ENCODE measurements at places on chromosomes 12 and 14.

DNA sequence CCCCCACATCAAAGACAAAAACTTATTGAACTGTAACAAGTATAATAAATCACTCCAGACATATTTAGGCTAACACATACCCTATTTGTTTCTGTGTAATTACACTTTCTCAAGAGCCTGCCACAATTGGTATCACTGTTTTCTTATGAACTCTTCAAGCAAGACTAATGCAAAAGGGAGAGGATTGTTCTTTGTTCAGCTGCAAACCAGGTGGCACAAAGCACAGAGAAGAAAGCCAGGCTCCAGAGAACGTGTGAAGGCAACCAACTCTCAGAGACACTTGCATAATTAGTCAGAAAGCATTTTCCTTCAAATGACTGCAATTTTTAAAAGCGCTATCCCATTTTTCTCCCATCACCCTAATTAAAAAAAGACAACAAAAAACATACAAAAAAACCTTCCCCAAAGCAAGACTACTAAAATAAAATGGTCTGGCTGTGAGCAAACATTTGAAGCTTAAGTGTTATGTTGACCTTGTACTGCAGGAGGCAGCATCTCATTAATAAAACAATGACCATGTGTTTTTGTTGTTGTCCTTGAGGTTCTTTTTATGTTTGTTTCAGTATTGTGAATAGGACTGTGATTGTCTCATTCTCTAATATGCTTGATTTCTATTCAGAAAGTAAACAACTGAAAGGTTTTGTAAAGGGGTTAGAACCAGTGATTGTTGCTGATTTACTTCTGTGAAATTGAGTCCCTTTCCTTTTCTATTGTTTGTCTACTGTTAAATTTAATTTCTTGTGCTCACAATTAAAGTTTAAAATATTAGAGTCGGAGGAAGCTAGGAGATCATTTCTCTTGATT is 452.7 kb upstream of the PDE3A start:
- no peak for DNase-seq

DNA sequence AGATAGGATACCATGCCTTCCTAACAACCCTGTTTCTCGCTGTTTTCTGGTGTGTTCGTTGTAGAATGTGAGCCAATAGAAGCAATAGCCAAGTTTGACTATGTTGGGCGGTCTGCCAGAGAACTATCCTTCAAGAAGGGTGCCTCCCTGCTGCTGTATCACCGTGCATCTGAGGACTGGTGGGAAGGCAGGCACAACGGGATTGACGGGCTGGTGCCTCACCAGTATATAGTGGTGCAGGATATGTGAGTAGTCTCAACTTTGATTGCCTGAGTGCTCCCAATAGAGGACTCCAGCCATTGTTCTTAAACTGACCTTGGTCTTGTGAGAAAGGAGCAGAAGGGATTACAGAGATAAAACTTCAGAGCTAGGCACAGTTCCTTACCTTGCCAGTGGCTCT is 96.2 kb downstream of the KICS2 start:
- DNase-seq, result no peak

- no peak for DNase-seq
Measured at GRCh38 chr12:111353026-111353425, 15.9 kb downstream of the PHETA1 start.

- no peak for DNase-seq
Measured at GRCh38 chr12:58097741-58098140, 156.4 kb downstream of the ATP23 start.

- DNase-seq, result no peak
Measured at GRCh38 chr12:67431411-67432020, 162.4 kb downstream of the CAND1 start.

DNA sequence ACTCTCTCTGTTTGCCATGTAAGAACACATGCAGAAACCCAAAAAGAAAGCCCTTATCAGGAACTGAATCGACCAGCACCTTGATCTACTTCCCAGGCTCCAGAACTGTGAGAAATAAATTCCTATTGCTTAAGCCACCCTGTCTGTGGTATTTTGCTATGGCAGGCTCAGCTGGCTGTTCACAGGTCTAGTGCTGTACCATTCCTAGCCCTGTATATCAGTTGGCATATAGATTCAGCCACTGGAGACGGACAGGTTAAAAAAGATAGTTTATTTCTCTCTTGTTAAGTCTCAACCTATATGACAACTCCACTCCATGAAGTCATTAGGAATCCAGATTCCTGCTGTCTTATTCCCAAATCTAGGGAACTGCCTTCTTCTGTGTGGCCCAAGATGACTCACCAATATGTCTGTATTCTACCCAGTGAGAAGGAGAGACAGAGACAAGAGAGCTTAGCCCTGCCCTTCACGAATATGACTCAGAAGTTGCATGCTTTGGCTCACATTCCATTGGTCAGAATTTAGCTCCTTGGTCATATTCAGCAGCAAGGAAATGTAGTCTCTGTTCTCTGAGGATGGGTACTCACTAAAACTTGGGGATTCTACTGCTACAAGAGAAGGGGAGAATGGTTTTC is 57.0 kb downstream of the PLEKHG7 start:
- no peak for DNase-seq

DNA sequence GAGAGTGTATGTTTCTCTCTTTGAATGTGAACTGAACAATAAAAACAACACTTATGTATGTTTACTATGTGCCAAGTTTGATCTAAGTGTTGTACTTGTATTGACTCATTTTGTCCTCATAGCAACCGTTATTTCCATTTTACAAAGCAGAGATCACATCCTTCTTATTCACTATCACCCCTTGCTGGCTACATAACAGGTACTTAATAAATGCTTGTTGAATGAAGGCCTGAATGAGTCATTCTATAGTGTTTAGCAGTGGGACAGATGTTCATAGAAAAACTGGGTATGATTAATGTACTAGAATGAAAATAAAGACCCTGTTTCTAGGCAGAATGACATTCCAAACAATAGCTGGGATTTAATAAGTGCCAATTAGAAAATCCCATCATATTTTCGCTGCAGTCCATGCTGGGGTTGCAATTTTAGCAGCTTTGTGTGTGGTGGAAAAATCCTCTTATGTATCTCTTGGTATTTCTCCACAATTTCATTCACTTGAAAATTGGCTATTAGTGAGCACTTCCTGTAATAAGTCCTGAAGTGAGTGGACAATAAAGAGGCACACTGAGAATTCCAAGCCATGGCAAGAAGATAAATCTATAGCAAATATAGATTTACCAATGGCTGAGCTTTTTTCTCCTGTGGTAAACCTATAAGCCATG is 86.0 kb downstream of the FAR2 start:
- DNase-seq, result no peak

GRCh38 chr12:92255741-92256140 is 110.1 kb upstream of the BTG1 start:
- DNase-seq, result no peak

DNA sequence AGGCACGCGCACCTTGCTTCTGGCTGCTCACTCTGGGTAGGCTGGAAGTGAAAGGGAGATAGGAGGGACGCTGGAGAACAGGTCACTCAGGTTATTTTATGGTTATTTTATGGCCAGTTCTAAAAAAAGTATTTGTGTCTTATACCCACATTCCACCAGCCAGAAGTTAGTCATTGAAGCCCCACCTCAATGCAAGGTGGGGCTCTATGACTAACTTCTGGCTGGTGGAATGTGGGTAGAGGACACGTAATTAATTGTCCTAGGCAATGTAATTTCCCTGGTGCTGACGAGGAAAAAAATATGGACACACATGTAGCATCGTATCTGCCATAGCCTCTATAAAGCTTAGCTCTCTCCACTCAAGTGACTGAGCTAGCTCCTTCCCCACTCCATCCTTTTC is 104.9 kb downstream of the PDZRN4 start:
- no peak for DNase-seq

DNA sequence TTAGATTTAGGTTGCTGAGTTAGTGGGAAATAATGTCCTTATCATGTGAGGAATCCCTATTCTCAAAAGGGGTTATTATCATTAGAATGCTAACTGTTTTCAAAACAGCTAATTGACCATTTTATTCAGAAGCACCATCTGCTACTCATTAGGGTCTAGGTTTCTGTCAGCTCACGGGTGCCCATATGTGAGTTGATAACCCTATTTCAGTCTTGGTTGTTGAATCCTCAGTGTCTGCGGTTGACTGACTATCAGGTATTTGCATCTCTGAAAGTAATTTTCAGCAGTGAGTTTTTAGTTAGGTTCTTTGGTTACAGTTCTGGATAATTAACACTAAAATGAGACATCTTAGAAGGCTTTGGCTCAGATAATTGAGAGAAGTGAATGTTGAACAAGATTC is 1404.0 kb downstream of the AACS start:
- no peak for DNase-seq

DNA sequence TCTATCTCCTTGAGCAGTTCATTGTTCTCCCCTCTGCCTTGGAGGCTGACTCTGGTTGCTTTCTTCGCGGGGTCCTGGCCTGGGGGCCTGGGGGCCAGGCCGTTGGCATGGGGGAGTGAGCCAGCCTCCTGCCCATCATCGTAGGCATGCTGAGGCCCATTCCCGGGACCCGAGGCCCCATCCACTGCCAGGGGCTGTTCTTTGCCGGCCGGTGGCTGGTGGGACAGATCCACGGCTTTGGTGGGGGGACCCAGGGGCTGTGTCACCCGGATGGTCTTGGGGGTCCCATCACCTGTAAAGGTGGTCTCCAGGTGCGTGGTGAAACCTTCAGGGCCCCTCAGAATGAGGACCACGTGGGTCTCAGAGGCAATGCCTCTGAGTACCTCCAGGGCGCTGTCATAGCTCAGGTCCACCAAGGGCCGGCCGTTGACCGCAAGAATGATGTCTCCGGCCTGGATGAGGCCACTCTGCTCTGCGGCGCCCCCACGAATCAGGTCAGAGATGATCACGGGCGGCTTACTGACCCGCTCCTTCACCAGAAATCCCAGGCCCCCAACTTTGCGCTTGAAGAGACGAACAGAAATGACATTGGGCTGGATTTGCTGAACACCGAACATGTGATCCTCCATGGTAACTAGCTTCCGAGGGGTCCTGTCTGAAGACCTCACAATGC is 30.8 kb downstream of the NOS1 start:
- no peak for DNase-seq

All from CD4-positive, alpha-beta T cell treated with Interleukin-15 for 4 hours (primary cell).